T-helper 2 cell (primary cell): ENCODE measurements at places on chromosomes 4 and X.

- no peak for DNase-seq
These were observed 432.2 kb downstream of the SMARCA1 start for GRCh38 chrX:129091097-129091496.

- DNase-seq, result no peak
These were observed 108.8 kb downstream of the NFKB1 start for GRCh38 chr4:102610007-102610406.

GRCh38 chr4:185518494-185518893, 16.8 kb downstream of the PDLIM3 start:
- DNase-seq, result no peak

GRCh38 chrX:2185341-2186082, 315.3 kb downstream of the DHRSX start:
- DNase-seq, result no peak

DNA sequence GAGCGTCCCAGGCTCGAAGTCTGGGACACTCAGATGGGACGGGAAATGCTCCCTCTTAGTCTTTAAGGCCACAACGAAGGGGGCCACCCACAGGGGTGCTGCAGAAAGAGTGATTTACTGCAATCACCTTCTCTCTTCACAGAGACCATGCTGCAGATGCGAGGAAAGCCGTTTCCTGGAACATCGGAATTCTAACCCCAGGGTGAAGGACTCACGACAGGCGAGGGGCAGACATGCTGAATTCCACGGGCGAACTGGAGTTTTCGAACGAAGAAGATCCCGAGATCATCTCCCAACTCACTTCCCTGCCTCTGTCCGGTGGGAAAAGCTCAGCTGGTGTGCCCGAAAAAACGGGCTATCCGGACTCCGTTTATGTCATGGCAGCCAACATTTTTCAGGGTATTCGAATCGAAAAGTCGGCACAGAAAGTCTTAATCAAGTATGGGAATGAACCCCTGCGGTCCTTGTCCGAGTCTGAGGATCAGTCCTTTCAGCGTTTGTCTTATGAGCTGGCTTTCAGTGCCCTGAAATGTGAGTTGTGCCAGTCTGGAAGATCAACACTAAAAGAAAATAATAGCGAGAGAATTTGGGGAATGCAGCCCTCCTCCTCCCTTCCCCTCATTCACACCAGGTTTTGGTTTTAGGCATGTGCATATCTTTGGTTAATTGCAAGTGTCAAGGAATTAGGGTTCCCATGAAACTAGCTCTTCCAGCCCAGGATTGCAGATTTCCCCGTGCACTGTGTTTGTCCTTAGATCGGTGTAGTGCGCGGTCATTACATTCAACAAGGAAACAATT, 905 bp downstream of the NSUN7 start:
- no peak for DNase-seq

GRCh38 chrX:149759824-149760223, 14.0 kb upstream of the HSFX1 start:
- no peak for DNase-seq

- DNase-seq, result no peak
These were observed 348.5 kb downstream of the INPP4B start for GRCh38 chr4:142497606-142498005.

- DNase-seq, result no peak
These were observed 7.5 kb upstream of the PTCHD1 start for GRCh38 chrX:23327104-23327503.

GRCh38 chrX:124269881-124270280, 62.6 kb upstream of the TEX13D start:
- no peak for DNase-seq

DNA sequence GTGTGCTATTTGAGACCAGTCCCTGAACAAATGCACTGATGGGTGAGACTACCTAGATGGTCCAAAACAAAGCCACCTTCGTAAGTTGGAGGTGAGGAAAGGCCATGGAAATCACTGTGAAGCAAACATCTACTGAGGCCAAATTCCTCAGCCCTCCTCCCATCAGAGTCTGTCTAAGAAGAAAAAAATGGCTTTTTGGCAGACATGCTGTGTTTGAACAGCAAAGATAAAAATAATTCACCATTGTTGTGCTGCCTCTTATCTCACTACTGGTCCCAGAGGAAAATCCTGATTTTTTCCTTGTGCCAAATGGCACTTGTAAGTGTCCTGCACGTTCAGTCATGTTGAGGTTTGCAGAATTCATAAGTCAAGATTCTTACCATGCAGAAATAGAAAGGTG, 7.9 kb downstream of the MAGEB18 start:
- no peak for DNase-seq

GRCh38 chr4:40238700-40239548, 42.1 kb downstream of the RHOH start:
- DNase-seq, result peak; percentile 32

DNA sequence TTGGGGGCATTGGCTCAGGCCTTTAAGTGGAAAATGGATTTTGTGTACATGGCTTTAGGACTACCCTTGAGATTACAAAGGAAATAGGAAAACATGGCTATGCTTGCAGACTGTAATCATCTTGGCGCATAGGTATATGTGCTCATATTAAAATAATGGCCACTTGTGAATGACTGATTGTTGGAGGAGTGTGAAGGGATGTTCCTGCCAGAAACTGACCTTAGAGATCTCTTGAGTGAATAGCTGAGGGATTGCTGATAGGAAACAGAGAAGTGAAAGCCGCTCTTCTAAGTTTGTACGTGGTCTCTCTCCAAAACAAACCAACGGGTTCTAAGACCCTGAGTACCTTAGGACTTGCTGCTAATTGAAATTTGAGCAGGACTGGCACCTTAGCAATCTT, 186.0 kb downstream of the MGST2 start:
- no peak for DNase-seq

GRCh38 chrX:132489578-132490419, 961 bp upstream of the MBNL3 start:
- peak; percentile 34 for DNase-seq

DNA sequence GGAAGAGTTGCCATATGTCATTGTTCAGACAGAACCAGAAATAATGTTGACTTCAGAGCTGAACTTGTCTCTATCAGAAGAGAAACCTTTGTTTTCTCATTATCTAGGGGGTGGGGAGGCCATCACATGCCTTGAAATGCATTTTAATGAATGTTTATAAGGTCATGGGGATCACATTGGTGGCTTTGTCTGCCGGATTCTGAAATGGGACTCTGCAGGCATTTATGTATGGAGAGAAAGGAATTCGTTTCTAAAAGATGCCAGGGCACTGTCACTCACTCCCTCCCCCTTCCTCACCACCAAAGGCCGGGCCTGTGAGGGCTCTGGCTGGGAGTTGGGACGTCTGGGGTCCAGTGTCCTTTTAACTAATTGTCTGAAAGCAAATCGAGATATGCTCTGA, 102.2 kb downstream of the MAMLD1 start:
- no peak for DNase-seq

GRCh38 chr4:16171831-16172230, 54.4 kb downstream of the TAPT1 start:
- DNase-seq, result no peak

DNA sequence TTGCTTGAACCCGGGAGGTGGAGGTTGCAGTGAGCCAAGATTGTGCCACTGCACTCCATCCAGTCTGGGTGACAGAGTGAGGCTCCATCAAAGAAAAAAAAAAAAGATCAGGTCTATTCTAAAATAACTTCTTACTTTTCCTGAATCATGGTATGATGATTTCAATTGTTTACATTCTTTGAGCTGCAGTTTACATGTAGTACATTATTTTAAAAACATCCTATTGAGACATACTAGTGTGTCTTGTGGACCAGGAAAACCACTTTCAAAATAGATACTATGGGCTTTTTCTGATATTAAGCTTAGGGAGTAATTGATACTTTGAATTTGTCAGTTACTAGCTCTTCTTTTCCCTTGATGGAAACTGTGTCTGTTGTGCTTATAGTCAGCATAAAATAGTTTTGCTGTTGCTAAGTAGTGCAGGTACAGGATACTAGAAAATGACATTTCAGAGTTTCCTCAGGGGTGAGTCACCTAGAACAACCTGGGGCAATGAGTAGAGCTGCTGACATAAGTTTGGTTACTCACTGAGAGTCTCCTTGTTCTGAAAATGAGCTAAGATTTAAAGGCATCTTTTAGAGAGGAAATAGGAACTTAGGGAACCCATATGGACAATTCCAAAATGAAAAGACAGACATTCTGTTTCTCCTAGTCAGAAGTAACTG, 53.2 kb upstream of the C4orf54 start:
- no peak for DNase-seq

GRCh38 chr4:42555828-42556227, 101.1 kb downstream of the ATP8A1 start:
- no peak for DNase-seq

GRCh38 chrX:137119049-137119448, 85.3 kb upstream of the GPR101 start:
- DNase-seq, result no peak

DNA sequence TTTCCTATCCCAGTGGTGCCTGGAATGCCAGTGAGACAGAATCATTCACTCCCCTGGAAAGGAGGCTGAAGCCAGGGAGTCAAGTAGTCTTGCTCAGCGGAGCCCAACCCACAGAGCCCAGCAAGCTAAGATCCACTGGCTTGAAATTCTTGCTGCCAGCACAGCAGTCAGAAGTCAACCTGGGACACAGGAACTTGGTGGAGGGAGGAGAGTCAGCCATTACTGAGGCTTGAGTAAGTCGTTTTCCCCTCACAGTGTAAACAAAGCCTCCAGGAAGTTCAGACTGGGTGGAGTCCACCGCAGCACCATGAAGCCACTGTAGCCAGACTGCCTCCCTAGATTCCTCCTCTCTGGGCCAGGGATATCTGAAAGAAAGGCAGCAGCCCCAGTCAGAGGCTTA, 283.2 kb upstream of the CPEB2 start:
- DNase-seq, result no peak
